Stimulated activated CD4-positive, alpha-beta T cell treated with anti-CD3 and anti-CD28 coated beads, Interleukin-15, amount 100 ng/mL, for 1 hour (primary cell): ENCODE measurements at places on chromosomes 2 and 18.

DNA sequence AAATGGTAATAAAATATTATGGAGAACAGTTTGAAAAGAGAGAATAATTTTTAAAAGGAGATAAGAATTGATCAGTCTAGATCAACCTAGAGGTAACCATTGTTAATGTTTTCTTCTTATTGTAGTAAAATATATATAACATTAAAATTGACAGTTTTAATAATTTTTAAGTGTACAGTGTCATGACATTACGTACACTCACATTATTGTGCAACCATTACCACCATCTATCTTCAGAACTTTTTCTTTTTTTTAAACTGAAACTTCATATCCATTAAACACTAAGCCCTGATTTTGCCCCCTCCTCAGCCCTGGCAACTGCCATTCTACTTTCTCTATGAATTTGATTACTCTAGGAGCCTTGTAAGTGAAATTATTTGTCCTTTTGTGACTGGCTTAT, 121.1 kb downstream of the LDLRAD4 start:
- DNase-seq, result no peak

- no peak for DNase-seq
Observed at GRCh38 chr2:106147159-106147558, 46.9 kb downstream of the UXS1 start.

DNA sequence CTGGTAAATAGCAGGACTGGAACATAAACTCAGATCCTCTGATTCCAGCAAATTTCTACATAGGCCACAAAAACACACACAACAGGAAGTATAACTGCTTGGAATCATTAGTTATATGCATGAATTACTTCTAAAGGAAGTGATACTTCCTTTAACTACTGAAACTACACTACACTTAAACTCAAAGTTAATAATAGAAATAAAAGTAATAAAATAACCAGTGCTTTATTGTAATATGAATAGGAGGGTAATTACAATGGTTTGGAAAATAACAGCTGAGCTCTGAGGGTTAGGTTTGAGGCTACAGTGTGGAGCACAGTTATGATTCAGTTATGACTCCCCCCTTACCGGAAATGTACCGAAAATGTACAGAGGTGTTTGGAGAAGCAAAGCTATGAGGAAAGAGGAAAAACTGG, 18.5 kb upstream of the POLI start:
- DNase-seq, result no peak

DNA sequence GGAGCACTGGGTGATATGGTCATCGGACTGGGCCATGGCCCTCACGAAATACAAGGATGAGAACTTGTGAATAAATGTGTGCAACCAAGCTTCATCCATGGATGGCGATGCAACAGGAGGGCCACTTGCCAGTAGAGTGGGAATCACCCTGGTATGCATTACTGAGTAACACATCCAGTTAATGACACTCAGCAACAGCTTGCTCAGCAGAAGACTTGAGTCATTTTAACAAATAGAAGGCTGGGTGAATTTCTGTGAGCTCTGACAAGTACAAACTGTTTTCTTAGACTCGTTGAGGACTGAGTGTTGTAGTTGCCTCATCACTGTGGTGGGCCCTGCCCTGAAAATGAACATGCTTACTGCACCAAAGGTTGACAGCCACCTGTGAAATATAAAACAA, 221.6 kb downstream of the NCKAP5 start:
- DNase-seq, result no peak

- DNase-seq, result no peak
Observed at GRCh38 chr2:241298673-241299072, 16.8 kb downstream of the HDLBP start.

- DNase-seq, result no peak
Observed at GRCh38 chr2:55223958-55224760, 7.9 kb downstream of the CLHC1 start.

DNA sequence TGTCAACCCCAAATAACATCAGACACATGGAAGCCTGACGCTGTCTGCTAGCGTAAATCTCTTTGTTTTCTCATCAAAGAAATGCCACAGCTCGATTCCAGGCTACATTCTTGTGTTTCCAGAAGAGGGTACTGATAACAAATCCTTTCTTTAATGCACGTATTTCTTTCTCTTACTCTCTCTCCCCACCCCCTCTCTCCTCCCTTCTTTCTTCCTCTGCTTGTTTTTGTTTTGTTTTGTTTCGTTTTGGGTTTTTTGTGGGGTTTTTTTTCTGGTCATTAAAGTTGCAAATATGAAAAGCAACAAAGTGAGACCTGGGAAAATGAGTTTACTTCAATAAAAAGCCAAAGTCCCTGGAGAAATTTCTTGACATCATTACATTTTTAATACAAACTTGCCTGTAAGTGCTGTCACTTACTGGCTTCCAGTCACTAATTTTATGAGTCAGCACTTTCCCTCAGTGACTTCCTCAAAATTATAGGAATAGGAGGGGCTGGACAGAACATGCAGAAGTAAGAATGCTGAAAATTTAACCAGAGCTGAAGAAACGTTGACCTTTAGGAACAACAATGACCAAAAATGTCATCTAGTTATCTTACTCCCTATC, 106.7 kb upstream of the NABP1 start:
- DNase-seq, result no peak

GRCh38 chr2:202278944-202279343, 13.4 kb downstream of the NOP58 start:
- DNase-seq, result no peak

DNA sequence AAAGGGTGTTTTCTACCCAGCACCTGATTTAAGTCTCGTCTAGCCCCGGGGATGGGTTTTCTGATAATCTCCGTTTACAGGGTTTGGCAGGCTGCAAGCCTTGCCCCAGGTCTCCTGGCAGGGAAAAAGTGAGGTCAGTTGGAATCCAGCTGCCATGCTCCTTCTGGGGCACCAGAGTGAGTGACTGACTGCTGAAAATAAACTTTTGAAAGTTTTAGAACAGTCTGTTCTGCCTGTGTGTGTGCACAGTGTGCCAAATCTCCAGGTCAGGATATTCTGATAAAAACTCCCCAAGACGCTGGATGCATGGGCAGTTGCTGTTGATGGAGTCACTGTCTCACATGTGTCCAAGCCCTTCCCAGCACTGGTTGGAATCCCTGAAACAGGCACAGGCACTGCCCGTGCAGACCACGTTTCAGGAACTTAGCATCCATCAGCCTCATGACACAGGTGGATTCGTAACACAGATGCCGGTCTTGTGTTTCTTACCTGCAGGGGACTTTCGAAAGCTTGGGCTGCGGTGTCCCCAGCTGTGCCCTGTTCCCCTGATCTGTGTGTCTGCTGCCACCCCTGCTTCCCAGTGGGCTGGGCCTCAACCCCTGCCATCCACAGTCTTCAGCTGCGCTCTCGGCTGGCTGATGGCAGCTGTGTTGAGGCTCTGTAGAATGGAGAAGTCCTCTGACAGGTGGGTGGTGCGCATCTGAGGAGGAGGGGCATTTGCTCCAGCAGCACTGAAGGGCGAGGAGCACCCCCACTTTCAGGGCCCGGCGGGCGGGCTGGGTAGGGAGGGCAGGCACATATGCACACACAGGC, 65.0 kb downstream of the SH3RF3 start:
- DNase-seq, result no peak

DNA sequence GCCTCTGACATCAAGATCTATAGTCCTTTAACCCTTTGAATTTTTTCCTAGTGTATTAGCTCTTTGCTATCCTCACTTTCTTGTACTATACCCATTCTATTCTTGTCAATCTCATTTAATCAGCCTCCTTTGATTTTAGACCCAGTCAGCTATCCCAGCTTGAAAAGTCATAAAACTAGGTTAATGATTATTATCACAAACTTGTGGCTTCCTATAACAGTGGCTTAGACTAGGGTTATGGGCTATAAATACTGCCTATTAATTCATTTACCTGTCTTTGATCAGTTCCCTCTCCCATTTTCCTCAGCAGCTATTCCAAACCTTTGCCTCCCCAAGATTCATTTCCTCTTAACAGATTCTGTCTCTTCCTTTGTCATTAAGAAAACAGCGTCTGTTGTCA, 174.8 kb downstream of the UBR3 start:
- no peak for DNase-seq

- no peak for DNase-seq
Observed at GRCh38 chr2:62032096-62032495, 126.6 kb downstream of the COMMD1 start.

DNA sequence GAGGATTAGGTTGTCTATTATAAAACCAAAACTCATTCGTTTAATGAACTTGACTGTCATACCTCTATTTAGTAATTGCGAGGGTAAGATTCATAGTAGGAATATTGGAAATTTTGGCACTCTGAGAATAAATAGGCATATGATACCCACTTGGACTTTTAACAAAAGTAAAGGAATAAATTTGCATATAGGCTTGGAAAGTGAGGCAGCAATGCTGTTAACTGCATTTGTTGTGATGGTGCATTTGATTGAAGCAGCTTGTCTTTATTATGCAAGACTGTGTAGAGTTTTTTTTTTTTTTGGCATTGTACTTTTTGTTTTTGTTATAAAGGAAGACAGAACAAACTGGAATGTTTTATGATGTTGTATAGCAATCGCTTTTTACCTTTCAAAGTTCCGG, 18.9 kb downstream of the ITGB1BP1 start:
- DNase-seq, result no peak

DNA sequence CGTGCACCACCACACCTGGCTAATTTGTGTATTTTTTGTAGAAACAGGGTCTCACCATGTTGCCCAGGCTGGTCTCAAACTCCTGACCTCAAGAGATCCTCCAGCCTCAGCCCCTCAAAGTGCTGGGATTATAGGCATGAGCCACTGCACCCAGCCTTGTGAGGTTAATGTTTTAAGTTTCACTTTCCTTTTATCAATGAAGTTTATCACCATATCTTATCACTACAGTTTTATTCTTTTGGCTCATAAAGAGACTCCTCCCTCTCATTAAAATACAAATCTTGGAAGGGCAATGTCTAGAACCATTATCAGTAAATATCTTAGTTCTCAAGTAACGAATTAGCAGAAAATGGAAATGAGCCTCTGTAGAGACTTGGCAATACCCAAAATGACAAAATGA, 173.8 kb downstream of the BCL11A start:
- DNase-seq, result no peak

GRCh38 chr2:173983391-173983871, 18.3 kb upstream of the SP3 start:
- no peak for DNase-seq

- DNase-seq, result no peak
Observed at GRCh38 chr2:240432430-240432819, 3.0 kb upstream of the GPC1 start.

- DNase-seq, result no peak
Observed at GRCh38 chr2:30149513-30149912, 2.7 kb downstream of the YPEL5 start.
